ENCODE measurements at places on chromosomes 2 and 18.
A peak's percentile ranks its signal among the peaks of the same experiment; 100 is the strongest.

- DNase-seq = no peak
Observed at GRCh38 chr2:63186331-63186730, 135.7 kb downstream of the OTX1 start.

DNA sequence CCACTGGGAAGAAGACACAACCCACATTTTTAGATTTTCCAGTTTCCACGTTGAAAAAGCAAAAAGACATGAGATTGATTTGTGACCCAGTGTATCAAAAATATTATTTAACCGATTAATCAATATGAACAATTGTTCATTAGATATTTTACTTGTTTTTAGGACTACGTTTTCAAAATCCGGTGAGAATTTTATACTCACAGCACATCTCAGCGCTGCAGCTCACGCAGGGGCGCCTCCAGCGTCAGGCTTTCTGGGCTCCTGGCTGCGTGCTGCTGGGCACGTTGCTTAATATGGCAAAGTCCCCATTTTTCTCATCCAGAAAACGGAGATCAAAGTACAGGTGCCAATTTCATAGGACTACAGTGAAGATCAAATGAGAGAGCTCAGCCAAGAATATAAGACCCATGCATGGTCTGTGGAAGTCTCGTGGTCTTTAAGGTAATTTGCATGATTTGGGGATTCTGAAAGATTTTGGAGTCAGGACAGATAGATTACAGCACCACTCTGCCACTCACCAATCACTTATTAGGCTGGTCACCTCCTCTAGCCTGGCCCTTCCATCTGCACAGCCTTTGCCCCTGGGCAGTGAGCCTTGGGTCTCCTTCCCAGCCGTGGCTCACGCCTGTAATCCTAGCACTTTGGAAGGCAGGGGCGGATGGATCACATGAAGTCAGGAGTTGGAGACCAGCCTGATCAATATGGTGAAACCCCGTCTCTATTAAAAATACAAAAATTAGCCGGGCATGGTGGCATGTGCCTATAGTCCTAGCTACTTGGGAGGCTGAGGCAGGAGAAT, 36.2 kb downstream of the PTPN18 start:
- no peak for DNase-seq

GRCh38 chr2:237638176-237638575, 10.8 kb downstream of the LRRFIP1 start:
- DNase-seq = no peak

DNA sequence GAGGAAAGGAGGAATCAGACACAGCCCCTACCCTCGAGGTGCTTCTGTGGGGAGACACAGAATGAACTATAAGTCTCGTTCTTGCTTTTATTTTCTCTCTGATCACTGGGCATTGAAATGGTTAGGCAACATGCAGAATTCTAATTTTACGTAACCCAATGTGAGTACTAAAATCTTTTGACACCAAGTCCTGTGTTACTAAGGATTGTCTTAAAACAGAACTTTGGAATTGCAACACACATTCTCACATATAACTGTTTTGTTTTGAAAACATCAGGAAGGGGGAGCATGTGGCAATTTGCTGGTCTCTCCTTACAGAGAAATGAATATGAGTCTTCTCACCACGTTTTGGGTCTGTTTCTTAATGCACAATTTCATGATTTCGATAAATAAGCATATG, 23.6 kb upstream of the SULT1C4 start:
- no peak for DNase-seq

GRCh38 chr2:20868377-20868776, 45.5 kb upstream of the LDAH start:
- peak; percentile 28 for DNase-seq

DNA sequence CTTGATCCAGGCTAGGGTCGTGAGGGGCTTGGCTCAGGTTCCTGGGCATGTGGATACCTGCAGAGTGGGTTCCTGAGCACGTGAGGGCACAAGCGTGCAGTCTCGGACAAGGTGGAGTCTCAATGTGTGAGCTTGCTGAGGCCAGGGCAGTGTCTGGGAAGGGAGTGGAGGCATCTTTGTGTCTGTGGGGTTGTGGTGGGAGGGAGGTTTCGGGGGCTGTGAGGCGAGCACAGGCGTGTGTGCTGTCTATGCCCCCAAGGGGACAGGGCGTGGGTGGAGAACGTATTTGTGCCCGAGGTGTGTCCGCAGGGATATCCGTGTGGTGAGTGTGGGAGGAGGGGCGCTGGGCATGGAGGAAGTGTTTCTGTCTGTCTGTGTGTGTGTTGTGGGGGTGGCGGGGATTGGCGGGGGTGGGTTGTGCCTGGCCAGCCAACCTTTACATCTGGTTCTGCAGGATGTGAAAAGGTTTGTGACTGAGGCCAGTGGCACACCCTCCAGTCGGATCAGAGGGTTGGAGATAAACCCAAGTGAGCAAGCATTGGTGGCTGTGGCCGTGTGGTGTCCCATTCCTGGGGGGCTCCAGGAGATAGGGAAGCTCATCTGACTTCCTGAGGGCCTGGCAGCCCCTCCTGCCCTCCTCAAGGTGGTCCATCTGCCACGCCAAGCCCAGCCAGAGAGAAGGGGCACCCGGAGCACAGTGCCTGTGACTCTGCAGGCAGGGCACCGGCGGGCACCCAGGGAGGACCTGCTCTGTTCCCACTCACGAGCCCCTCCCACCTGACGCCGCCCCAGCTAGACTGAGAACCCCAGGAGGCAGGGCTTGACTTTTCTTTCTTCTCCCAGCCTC, 57.1 kb downstream of the ZFP36L2 start:
- no peak for DNase-seq

All from activated T-helper 1 cell treated with anti-CD3 and anti-CD28 coated beads, Interleukin-2, amount 50 U/mL, for 16 hours (primary cell).